ENCODE measurements at places on chromosomes 2 and 18.

DNA sequence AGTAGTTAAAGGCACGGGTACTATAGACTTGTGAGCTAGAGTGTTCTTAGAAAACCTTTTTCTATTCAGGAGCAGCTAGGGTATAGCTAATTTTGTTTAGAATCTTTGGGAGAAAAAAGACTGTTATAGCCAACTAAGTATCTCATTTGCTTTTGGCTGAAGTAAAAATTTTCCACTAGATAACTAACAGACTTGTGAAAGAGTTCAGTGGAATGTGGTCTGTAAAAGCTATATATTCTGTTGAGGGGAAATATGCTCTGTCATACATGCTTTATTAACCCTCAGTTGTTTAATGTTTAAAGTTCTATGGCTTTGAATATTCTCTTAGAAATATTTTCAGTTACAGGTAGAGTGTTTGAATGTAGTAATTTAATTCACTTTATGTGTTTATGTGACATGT lies 49.7 kb downstream of the RIF1 start:
- DNase-seq, result no peak

DNA sequence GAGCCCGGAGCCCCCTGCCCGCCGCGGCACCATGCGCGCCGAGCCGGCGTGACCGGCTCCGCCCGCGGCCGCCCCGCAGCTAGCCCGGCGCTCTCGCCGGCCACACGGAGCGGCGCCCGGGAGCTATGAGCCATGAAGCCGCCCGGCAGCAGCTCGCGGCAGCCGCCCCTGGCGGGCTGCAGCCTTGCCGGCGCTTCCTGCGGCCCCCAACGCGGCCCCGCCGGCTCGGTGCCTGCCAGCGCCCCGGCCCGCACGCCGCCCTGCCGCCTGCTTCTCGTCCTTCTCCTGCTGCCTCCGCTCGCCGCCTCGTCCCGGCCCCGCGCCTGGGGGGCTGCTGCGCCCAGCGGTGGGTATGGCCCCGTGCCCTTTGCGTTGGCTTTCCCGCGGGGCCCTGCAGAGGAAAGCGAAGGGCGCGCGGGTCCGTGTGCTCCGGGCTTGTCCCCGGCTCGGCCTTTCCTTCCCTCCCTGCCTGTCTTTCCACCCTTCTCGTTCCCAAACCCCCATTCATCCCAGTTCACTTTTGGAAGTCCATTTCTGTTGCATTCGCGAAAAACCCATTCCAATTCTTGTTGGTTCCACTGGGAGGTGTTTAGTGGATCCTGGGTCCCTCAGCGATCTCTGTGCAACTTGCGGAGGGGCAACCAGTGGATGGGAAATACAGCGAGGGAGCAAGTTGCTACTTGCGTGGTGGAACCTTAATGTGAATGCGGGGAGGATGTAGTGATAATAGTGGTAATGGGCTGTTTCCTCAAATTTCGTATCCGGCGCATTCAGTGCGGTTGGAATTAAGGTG lies 599 bp downstream of the ADAM23 start:
- peak; percentile 12 for DNase-seq

DNA sequence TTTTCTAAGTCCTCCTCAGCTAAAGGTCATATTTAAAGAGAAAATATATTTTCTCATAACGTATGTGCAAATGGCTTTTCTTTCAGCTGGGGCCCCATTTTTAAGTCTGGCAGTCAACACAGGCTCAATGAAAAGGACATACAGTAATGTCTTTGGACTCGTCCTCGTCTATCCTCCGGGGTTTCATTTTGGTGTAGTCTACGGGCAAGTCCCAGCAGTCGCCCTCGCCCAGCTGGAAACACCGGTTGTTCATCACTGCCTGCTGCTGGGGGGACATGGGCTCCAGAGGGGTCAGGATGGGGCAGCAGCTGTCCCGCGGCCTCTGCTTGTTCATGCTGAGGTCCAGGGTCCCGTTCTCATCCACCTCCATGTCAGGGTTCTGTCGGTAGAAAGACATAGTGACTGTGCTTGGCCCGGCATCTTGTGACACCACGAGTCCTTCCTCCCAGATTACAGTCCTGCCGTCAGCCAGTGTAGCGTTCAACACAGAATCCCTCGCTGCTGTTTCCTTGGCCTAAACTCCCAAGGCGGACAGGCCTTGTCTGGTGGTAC lies 144.9 kb upstream of the PXDN start:
- no peak for DNase-seq

GRCh38 chr2:95215018-95215612 lies 7.8 kb downstream of the ZNF892 start:
- no peak for DNase-seq
